Calu3 (cell line): ENCODE measurements at places on chromosomes 3 and 15. TPM values are rescaled to one million over a fixed set of nuclear protein-coding genes. Genes with fewer than 3 reads are reported as not detected.

The GHSR gene
- total RNA-seq: not detected in 2 replicates

The SENP5 gene
- total RNA-seq: 34.0 and 35.2 TPM in 2 replicates

The MED12L gene
- total RNA-seq: 4.6 and 5.2 TPM in 2 replicates

The CTXN2 gene
- not detected in 2 replicates for total RNA-seq

GRCh38 chr15:82900511-82901060 is 51.9 kb downstream of the HOMER2 start:
- no peak for DNase-seq
- H3K36me3 ChIP-seq: no peaks in the 10 kb centered on the region
- H3K27me3 ChIP-seq: no peaks in the 10 kb centered on the region

DNA sequence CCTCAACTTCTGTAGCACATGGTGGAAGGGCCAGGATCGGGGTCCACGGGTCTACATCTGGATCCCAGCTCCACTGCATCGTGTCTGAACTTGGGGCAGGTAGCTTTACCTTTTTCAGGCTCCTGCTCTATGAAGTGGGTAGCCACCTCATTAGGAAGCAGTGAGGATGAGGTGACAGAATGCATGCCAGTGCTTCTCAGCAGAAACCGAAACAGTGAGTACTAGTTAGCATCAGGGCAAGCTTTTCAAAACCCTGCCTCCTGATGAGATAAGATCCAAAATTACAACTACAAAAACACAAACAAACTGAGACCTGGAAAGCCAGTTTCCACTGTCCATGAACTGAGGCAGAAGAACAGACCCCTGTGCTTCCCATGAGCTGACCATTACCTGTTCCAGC is 77.4 kb downstream of the ANXA2 start:
- H3K4me3 ChIP-seq: no peak overlapping the region
- H3K36me3 ChIP-seq: no peaks in the 10 kb centered on the region
- peaks cover 79% of the 10 kb centered on the region for H3K27me3 ChIP-seq
- no peaks in the 10 kb centered on the region for H3K4me1 ChIP-seq
- H3K27ac ChIP-seq: no peak overlapping the region

DNA sequence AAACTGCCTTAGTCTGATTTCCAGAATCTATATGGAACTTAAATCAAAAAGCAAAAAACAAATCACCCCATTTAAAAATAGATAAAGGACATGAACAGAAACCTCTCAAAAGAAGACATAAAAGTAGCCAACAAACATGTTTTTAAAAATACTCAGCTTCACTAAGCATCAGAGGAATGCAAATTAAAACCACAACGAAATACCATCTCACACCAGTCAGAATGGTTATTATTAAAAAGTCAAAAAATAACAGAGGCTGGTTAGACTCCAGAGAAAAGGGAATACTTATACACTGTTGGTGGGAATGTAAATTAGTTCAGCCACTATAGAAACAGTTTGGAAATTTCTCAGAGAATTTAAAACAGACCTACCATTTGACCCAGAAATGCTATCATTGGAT is 367.9 kb downstream of the ZIC4 start:
- no peaks in the 10 kb centered on the region for H3K27me3 ChIP-seq
- no peak for DNase-seq
- no peaks in the 10 kb centered on the region for H3K36me3 ChIP-seq

DNA sequence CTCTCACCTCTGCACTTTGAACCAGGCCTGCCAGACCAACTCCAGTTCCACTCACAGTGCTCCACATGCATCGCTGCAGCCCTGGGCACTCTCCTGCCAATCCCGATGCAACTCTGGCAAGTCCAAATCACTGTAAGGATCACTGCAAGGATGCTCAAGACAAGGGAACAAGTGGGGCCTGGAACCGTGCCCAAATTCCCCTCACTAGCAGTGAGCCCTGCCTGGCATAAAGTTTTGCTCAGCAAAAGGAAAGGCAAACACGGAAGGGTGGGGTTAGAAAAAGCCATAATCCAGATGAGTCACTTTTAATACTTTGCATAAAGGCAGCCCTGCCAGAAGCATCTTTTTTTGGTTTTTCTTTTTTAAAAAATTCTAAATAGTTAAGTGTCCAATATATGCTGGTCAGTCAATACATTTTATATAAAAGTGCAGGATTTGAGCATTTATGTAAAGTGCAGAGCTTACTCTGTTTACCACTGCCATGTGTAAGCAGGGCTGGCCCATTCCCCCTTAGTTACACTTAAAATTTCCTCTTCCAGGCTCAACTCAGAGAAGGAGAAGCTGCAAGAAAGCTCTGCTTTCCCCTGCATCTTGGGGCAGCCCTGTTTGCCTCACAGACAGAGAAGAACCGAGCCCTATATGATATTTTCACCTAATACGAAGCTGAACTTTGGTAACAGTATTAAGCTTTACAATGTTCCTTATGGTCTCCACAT is 102.2 kb downstream of the CD47 start:
- DNase-seq: peak; percentile 74
- H3K36me3 ChIP-seq: peaks cover 24% of the 10 kb centered on the region
- no peaks in the 10 kb centered on the region for H3K27me3 ChIP-seq
- H3K27ac ChIP-seq: peak overlapping the region; percentile 67

- no peaks in the 10 kb centered on the region for H3K4me1 ChIP-seq
- no peak overlapping the region for H3K4me3 ChIP-seq
- H3K27ac ChIP-seq: no peak overlapping the region
- no peaks in the 10 kb centered on the region for H3K36me3 ChIP-seq
- no peak for DNase-seq
Measured at GRCh38 chr15:51760805-51761204, 9.4 kb downstream of the TMOD2 start.
